Thymus (tissue), 14 donors: ENCODE measurements at places on chromosomes 11 and 22. TPM values are rescaled to one million over a fixed set of nuclear protein-coding genes. Genes with fewer than 3 reads are reported as not detected.

Gene C1QTNF4
- polyA plus RNA-seq, result 2.6 TPM

Gene TRPC6
- 0.55 TPM for polyA plus RNA-seq

Gene RELT
- polyA plus RNA-seq, result 9.9 TPM

Gene TIMP3
- polyA plus RNA-seq, result 29.7 TPM

Gene TALDO1
- 115 TPM for polyA plus RNA-seq

Gene FAM118A
- 43.8 TPM for polyA plus RNA-seq

Gene P2RY2
- 0.75 TPM for polyA plus RNA-seq

Gene FAM227A
- polyA plus RNA-seq, result 0.73 TPM

Gene OR52A1
- not detected for polyA plus RNA-seq

Gene ART1
- polyA plus RNA-seq, result 0.02 TPM

Gene OR51E1
- 0.68 TPM for polyA plus RNA-seq

Gene LSP1
- 138 TPM for polyA plus RNA-seq

Gene RAB36
- polyA plus RNA-seq, result 0.46 TPM

Gene NLRP14
- polyA plus RNA-seq, result 0.09 TPM

Gene LDLRAD3
- 6.9 TPM for polyA plus RNA-seq

Gene HTR3B
- polyA plus RNA-seq, result 0.11 TPM

Gene MEI1
- polyA plus RNA-seq, result 14.7 TPM

Gene SLC17A6
- 0.07 TPM for polyA plus RNA-seq

Gene SNX32
- 1.1 TPM for polyA plus RNA-seq

Gene NXF1
- 186 TPM for polyA plus RNA-seq

Gene OR56A1
- 0.05 TPM for polyA plus RNA-seq

Gene PLAAT2
- polyA plus RNA-seq, result 1.8 TPM

Gene UBXN1
- polyA plus RNA-seq, result 191 TPM

Gene C11orf16
- polyA plus RNA-seq, result 3.8 TPM

Gene TUBGCP6
- polyA plus RNA-seq, result 96.6 TPM

Gene CBL
- 21.9 TPM for polyA plus RNA-seq

Gene TRIM48
- polyA plus RNA-seq, result 0.05 TPM

Gene KCTD14
- 2.0 TPM for polyA plus RNA-seq

Gene TIRAP
- 4.8 TPM for polyA plus RNA-seq

Gene TNNT3
- polyA plus RNA-seq, result 44.9 TPM

Gene AKIP1
- 22.6 TPM for polyA plus RNA-seq

Gene CHRM4
- 0.23 TPM for polyA plus RNA-seq

Gene FAM111A
- polyA plus RNA-seq, result 82.5 TPM

Gene PACSIN3
- polyA plus RNA-seq, result 7.7 TPM

Gene ZFP91
- polyA plus RNA-seq, result 20.2 TPM

Gene DBX1
- polyA plus RNA-seq, result not detected

Gene NXPE2
- 0.07 TPM for polyA plus RNA-seq

Gene TMEM109
- 58.1 TPM for polyA plus RNA-seq

Gene ELF5
- polyA plus RNA-seq, result 4.5 TPM

Gene OPCML
- 0.07 TPM for polyA plus RNA-seq

Gene CHEK1
- 3.8 TPM for polyA plus RNA-seq

Gene SLC7A4
- 0.37 TPM for polyA plus RNA-seq

Gene CHCHD10
- polyA plus RNA-seq, result 64.0 TPM

Gene MS4A12
- 0.39 TPM for polyA plus RNA-seq

Gene OR4D5
- polyA plus RNA-seq, result not detected

Gene SCGB1D2
- polyA plus RNA-seq, result 6.2 TPM

Gene SYT12
- polyA plus RNA-seq, result 0.68 TPM

Gene GDPD4
- polyA plus RNA-seq, result 0.02 TPM

Gene MTCH2
- 40.0 TPM for polyA plus RNA-seq

Gene OR8B8
- under 0.01 TPM for polyA plus RNA-seq

Gene EI24
- polyA plus RNA-seq, result 33.0 TPM

Gene CALCB
- 1.2 TPM for polyA plus RNA-seq

Gene GP1BB
- polyA plus RNA-seq, result 9.6 TPM

Gene CSF2RB
- polyA plus RNA-seq, result 14.6 TPM
